Omental fat pad (tissue), 4 donors: ENCODE measurements at places on chromosomes 13 and 19.

- DNase-seq: no peak
Measured at GRCh38 chr13:113149711-113150549, 8.5 kb upstream of the PROZ start.

GRCh38 chr19:47694466-47695273, 18.6 kb upstream of the EHD2 start:
- DNase-seq: no peak

GRCh38 chr13:23678795-23679194, 108.6 kb downstream of the TNFRSF19 start:
- DNase-seq: no peak

DNA sequence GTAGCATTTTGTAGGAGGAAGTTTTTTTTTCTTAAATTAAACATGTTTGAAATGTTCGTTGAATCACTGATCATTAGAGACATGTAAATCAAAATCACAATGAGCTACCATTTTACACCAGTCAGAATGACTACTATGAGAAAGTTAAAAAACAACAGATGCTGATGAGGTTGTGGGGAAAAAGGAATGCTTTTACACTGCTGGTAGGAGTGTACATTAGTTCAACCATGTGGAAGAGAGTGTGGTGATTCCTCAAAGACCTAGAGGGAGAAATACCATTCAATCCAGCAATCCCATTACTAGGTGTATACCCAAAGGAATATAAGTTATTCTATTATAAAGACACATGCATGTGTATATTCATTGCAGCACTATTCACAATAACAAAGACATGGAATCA, 122.0 kb upstream of the ARGLU1 start:
- DNase-seq: no peak

DNA sequence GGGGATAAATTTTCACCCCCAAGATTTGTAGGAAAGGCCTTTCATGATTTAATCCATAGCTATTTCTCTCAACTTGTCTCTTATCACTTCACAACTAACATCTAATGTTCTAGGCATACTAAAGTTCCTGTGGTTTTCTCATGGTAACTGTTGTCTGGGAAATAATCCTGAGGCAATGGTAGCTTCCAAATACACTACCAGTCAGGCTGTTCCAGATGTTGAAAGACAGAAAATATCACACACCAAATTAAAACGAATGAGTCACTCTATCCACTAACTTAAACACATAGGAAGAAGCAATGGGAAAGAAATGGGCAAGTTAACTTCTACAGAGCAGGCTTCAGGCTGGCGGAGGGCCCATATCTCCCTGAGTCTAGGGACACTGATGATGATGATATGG, 77.7 kb upstream of the MYO16 start:
- DNase-seq: no peak

GRCh38 chr13:101576455-101576854, 124.0 kb downstream of the ITGBL1 start:
- no peak for DNase-seq

DNA sequence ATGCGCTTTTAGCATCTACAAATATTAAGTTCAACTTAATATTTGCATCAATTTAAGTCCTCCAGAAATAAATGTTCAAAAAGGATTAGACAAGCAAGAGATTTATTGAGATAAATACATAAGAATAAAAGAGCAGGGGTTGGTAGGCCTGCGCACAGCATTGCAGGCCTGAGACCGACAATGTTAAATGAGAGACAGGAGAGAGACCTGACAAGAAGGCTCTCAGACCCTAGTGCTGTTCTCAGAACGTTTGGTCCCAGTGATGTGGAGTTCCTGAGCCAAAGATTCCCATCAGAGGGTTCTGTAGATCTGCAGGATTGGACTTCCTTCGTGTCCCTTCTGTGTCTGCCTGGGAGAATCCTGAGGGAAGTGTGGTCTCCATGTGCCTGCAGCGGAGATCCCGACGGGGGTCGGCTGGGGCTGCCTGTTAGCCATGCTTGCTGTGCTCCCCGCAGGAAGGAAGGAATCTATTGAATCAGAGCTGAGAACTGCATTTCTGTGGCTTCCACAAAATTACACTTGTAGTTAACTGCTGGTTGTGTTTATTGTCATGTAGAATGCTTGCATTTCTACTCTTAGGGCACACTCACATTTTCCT, 369.9 kb upstream of the SLC10A2 start:
- DNase-seq: no peak

DNA sequence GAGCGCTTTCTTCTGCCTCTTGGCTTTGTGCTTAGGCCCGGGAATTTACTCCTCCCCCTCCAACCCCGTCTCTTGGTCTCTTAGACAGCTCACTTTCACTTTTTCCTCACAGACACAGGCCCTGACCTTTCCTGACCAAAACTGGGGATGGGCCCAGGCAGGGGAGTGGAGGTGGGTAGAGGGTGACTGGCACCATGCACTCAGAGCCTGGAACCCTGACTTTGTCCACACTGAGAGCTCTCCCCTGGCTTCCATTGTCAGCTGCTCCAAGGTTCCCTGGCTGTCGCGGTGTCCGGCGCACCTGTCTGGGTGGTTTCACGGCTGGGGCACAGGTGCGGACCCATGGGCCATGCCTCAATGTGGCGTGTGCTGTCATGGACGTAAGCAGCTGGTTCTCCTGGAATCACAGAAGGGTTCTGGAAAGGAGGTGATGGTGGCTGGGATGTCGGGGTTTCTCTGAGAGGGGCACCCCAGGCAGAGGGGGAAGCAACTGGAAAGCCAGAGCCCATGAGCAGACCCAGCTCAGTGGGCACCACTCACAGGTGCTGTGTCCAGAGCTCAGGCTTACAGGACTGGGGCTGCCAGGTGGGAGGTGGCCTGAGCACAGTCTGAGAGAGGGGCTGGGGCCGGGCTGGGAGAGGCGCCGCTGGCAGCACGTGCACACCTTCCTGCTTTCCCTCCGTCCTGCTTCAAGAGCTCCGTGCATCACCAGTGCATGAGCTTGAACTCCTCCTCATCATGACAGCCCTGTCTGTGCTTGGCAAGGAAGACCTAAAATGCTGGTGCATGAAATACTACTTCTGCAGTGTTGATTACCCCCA, 28.0 kb upstream of the C1QTNF9 start:
- no peak for DNase-seq

DNA sequence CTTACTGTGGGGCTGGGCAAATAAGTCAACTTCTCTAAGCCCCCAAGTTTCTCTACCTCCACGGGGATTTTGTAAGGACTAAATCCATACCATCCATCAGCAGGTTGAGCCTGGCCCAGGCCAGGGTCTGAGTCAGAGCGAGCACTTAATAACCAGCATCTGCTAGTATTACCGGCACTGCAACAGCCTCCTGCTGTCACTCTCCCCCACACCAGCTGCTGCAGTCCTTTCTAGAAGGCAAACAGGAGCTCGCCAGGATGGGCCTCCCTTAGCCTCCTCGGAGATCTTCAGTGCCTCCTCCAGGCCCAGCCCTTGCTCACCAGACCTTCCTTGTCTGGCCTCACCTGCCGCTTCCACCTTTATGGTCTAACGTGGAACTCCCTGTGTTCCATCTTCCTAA, 3.2 kb downstream of the NAPA start:
- no peak for DNase-seq

DNA sequence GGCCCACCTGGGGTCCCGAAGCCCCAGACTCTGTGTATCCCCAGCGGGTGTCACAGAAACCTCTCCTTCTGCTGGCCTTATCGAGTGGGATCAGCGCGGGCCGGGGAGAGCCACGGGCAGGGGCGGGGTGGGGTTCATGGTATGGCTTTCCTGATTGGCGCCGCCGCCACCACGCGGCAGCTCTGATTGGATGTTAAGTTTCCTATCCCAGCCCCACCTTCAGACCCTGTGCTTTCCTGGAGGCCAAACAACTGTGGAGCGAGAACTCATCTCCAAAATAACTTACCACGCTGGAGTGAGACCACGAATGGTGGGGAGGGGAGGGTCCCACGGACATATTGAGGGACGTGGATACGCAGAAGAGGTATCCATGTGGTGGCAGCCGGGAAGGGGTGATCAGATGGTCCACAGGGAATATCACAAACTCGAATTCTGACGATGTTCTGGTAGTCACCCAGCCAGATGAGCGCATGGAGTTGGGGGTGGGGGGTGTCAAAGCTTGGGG, 1.0 kb upstream of the ICAM5 start:
- no peak for DNase-seq

GRCh38 chr13:103101901-103102300, 35.7 kb upstream of the SLC10A2 start:
- DNase-seq: no peak
